ENCODE measurements at places on chromosomes 6 and 20. TPM values are rescaled to one million over a fixed set of nuclear protein-coding genes. Genes with fewer than 3 reads are reported as not detected.

GRCh38 chr20:42567409-42567808, 622.3 kb downstream of the PTPRT start:
- no peak for ATAC-seq

DNA sequence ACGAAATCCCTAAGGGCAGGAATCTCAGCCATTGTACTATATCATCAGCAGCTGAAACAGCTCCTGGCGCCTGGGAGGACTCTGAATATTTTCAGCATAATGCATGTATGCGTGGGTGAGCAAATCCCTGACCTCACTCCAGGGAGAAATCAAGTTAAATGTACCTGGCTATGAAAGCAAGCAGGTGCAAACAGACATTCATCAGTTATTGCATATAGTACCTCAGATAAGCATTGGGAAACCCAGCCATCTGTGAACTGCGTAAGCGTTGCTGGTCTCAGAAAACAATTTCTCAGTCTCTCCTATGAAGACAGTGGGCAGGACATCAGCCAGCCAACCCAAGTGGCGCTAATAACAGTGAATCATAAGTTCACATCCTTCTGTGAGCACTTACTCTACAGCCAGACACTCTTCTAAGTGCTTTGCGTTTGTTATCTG, 622.6 kb downstream of the EPM2A start:
- ATAC-seq, result peak; percentile 57

DNA sequence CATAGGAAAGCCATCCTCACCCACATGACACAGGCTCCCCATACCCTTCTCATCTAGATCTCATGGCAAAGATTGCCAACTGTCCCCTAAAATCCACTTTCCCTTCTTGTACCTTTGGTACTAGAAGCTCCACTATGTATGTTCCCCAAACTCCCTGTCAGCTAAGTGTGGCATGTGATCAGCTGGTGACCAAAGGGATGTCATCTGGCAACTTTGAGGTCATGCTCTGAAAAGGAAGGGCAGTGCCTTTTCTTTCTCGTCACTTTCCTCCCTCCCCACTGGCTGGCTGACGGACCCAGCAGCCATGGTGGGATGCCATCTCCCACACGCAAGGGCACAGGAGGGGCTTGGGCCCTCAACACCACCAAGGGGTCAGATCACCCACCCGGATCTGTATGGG, 23.8 kb upstream of the TAF8 start:
- no peak for ATAC-seq

GRCh38 chr6:148989585-148989984, 242.8 kb downstream of the UST start:
- ATAC-seq, result no peak

Gene MYL9
- 21.8 TPM for total RNA-seq

All from motor neuron (in vitro differentiated cells).